NCI-H1417 (cell line): ENCODE measurements at places on chromosomes 11 and 22.

- DNase-seq, result no peak
Measured at GRCh38 chr11:1820463-1821325, 14.1 kb upstream of the SYT8 start.

DNA sequence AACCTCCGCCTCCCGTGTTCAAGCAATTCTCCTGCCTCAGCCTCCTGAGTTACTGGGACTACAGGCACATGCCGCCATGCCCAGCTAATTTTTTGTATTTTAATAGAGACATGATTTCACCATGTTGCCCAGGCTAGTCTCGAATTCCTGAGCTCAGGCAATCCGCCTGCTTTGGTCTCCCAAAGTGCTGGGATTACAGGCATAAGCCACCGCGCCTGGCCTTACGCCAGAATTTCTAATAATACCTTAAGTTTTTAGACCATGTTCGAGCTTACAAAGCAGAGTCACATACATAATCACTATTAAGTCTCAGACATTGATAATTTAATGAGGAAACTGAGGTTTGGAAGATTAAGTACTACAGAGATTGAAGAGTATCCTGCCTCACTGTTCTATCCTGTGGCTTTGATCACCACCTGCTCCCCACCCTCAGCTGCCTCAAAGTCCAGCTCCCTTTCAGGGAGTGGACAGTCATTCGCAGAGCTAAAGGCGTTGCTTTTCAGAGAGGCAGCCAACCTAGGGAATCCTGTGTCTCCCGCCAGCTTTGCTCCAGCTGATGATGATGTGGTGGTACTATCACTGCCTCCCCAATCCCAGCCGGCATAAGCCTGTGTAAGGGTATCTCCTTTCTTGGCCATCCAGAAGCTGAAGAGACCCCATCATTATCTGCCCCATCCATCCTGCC, 7.7 kb downstream of the UBASH3B start:
- DNase-seq, result no peak

- no peak for DNase-seq
Measured at GRCh38 chr11:123104697-123105096, 42.8 kb upstream of the HSPA8 start.

DNA sequence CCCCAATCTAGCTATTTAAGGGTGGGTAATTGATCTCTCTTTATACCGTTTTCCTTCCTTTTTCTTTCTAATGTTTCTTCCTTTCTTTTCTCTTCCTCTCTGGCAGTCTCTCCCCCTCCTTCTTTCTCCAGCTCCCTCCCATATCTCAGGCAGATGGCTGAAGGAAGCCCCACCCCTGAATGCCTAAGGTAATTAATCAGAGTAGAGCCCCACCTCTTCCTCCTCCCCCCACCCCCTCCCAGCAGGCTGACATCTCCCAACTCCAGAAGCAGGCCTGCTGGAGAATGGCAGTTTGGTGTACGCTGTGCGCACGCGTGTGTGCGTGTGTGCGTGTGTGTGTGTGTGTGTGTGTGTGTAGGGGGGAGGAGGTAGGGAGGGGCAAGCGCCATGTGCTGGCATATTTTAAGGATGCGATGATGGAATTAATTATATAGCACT, 122.6 kb downstream of the APOL5 start:
- DNase-seq, result peak; percentile 96

GRCh38 chr22:25030636-25031035, 78.1 kb downstream of the KIAA1671 start:
- DNase-seq, result no peak

DNA sequence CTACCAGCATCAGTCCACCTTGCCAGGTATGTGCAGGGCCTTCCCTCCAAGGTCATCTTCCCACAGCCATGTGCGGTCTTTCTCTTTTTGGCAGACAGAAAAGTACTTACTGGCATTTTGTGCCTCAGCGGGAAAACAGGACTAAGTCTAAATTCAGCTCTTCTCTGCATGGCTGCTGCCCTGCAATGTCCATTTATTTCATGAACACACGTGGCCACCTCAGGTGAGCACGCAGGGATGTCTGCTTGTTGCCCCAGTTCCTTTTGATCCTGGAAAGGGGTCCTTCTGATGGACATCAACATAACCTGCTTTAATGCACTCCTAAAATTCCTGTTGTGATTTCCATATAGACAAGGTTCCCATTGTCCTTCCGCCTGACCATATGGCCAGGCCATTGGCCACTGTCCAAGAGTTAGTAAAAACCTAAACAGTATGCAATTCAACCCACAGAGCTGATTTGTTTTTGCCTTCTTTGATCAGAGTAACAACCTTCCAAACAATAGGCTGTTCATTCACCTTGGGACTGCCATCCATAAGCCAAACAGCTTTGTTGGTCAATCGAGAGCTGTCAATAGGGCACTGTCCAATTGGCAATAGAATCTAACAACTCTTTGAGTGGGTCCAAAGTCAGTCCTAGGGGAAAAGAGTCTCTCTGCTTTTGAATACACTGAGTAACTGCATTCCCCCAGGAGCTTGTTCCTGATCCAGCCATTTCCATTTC, 5.9 kb downstream of the TREH start:
- no peak for DNase-seq

DNA sequence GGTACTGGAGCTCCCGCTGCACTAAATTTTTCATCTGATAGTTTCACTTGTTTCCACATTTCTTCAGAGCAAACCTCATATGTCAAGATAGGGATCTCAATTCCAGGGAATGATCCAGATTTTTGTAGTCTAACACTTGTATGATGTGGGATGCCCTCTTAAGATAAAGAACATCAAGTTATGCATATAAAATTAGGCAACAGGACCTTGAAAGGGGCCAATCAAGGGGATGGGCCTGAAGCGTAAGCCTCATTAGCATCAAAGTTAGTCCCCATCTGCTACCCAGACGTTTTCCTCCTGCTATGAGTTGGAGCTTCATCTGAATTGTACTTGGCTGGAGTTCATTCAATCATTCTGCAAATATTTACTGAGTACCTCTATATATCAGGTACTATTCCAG, 17.5 kb downstream of the PDGFD start:
- DNase-seq, result no peak

DNA sequence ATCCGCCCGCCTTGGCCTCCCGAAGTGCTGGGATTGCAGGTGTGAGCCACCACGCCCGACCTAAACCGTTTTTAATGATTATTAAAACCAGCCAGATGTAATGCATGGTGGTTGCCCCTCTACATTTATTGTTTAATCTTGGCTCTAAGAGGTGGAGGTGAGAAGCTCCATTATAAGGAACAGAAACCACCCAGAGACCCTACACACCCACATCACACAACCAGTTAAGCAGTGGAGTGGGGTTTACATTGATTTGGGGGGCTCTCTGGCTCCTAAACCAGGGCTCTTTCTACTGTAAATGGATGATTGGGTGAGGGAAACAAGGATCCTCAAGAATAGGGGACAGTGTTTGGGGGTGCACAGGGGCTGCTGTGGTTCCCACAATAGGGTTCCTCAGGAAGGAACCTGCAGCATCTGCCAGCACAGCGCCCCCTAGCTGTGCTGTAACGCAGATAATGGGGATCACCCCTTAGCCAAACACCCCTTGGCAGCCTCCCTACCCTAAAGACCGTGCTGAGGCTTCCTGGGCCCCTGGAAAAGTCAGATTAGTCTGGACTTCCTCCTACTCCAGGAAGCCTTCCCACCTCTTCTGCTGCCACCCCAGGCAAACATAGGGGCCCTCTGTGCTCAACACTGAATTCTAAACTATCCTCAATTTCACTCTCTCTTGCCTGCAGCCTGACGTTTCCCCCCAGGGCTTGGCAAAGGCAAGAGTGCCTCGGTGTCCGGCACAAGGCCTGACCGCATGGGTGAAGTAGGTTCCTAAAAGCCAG, 2.4 kb downstream of the MPST start:
- DNase-seq, result no peak

- DNase-seq, result no peak
Measured at GRCh38 chr11:17257196-17257595, 19.3 kb upstream of the NUCB2 start.

DNA sequence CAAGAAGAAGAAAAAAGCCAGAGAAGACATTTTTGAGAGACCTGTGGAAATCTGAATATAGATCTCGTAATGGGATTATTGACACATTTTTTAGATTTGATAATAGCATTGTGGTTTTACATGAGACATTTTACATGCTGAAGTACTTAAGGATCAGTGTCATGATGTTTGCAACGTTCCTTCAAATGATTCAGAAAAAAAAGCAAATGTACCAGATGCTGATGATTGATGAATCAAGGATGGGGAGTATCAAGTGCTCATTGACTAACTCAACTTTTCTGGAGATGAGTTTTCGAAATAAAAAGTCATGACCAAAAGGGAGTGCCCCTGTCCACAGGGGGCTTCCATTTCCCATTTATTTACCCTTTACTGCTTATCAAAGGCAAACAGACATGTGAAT, 207.0 kb upstream of the SORL1-AS1 start:
- DNase-seq, result no peak

DNA sequence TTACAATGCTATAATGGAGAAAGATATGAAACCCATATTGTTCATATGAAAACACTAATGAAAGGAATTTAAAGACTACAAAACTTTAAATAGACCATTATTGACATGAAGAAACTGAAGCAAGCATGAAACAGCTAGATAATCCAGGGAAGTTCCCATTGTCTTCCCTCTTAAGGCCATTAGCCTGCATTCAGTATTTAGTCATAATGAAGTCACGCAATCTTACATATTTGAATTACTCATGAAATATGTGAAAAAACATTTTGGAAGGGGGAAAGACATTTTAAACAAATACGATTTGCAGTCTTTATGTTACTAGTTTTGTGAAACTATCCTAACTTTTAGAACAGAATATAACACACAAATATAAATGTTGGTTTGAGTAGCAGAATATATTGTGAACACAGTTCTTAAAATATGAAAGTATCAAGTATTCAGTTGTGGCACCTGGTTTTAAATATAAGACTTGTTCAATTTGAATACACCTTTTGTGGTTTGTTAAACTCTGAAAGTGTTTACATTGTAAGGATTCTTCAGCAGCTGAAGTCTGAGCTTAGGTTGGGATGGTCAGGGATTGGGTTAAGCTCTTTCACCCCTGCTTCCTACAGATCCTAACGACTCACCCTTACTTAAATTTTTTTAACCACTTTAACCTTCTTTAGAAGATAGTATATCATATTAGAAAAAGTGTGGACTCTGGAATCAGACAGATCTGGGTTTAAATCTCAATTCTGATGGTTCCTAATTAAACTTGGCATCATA, 500.3 kb upstream of the TENM4 start:
- no peak for DNase-seq

- peak; percentile 97 for DNase-seq
Measured at GRCh38 chr11:18394275-18394927, at the start of gene LDHA. TSS of gene LDHA (plus strand) at chr11:18394563. CDS start at chr11:18396843, 2,280 bp downstream.

DNA sequence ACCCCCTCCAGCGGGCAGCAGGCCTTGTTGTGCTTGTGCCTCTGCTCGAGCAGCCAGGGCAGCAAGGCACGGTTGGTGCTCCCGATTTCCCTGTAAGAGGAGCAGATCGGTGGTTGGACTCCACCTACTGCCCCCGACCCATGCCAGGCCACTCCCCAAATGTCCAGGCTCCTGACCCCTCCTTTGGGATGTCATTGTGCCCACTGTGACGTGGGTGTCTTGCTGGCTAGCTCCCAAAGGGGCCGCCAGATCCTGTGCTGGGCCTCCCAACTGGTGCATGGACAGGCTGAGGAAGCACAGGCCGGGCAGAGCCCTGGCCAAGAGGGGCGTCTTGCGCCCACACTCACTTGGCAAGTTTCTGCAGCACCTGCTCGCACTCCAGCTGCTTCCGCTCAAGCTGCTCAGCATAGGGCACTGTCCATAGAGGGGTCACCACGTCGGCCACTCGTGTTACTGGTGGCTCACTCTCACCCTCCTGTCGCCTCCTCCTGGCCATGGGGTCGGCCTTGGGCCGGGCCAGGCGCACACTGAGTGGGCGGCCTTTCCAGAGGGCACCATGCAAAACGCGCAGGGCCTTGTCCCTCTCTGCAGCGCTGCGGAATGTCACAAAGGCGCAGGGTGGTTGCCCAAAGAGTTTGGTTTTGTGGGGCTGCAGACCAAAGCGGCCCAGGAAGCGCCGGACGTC, at the start of gene RANBP1:
TSS of gene RANBP1 (plus strand) at position 414 of the 685 bp plus-strand sequence. CDS start at position 495, 81 bp downstream.
- no peak for DNase-seq

DNA sequence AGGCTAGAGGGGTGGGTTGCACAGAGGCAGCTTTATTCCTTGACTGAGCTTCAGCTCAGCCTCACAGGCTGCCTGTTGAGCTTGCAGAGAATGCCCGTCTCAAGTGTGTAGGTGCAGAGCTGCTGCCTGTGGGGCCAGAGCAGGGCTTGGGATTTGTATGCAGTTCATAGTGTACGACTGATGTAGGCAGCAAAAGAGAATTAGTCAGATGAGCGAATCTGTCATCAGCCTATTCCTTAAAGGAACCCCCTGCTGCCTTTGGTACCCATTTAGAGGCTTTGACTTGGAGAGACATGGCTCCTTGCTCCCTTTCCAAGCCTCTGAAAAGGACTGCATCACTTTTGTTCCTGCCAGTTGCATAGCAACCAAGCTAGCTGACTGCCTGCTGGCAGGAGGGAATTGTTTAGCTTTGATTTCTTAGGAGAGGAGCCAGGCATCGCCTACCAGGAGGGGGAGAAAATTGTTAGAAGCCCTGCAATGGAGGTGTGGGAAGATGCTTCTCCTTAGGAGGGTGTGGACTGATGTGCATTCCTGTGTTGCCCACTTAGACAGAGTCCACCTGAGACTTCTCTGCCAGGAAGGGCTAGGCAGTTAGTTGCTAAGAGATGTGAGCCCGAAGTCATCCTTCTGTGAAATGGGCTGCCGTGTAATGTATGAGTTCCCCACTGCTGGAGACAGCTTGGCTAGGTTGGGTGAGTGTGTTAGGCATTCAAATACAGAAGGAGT, 10.9 kb downstream of the ACO2 start:
- DNase-seq, result no peak

DNA sequence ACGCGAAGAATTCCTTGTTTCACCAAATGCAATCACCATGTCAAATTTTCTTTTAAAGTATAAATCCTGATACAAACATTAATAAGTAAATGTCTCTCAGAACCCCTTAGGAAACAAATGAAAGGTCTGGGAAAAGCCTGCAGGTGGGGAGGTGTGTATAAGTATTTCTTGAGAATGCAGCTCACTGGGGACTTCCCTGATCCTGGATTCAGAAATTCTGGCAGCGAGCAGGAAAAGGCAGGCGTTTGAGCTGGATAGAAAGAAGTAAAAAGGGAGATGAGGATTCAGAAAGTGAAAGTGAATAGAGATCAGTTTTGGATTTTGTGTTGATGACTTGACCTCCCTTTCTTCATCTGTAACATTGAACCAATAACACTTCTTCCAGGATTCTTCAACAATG, 68.3 kb upstream of the CTSC start:
- no peak for DNase-seq

GRCh38 chr11:116202922-116203321, 569.9 kb downstream of the BUD13 start:
- no peak for DNase-seq

GRCh38 chr22:39452740-39453040, 4.1 kb upstream of the MGAT3 start:
- DNase-seq, result no peak
